ENCODE measurements at places on chromosomes 11 and 22.

GRCh38 chr22:45945621-45946106 lies 31.3 kb downstream of the WNT7B start:
- no peak for DNase-seq

GRCh38 chr11:47997063-47998053 lies 17.0 kb downstream of the PTPRJ start:
- no peak for DNase-seq

GRCh38 chr22:24305260-24305692 lies 34.6 kb downstream of the SPECC1L start:
- no peak for DNase-seq

GRCh38 chr11:57475191-57475590 lies 14.9 kb downstream of the RTN4RL2 start:
- no peak for DNase-seq

GRCh38 chr11:126127898-126128297 lies 65.2 kb upstream of the CDON start:
- DNase-seq: no peak

DNA sequence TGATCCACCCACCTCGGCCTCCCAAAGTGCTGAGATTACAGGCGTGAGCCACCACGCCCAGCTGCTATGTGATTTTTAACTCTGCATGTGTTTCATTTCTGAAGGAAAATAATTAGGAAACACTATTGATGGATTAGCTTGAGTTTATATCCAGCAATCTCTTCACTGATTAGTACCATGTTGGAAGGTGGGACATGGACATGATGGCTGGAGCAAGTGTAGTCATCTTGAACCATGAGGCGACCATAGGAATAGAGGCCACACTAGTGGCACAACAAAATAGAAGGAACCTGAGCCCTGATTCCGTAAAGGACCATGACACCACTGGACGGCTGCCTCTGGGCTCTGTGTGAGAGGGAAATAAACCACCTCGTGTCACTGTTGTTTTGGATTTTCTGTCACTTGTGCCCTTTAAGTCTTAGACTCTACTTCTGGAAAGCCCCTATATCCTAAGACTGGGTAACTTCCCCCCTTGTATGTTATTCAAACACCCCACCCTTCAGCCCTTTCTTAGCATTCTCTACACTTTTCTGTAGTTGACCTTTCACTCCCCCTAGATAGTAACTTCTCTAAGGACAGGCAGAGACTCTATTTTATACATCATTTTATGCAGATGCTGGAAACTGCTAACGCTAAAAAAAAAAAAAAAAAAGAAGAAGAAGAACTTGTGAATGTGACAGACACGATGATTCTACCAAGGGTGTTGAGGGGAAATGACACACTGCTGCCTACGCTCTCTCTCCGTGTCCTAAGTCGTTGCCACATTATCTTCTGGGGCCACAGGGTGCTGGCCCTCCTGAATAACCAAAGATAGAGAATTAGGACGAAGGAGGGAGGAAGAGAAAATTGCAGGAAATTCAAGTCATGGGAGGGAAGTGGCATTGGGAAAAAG lies 2.7 kb upstream of the VPS37C start:
- DNase-seq: no peak

- DNase-seq: peak; percentile 29
These were observed 14.9 kb upstream of the MS4A4A start for GRCh38 chr11:60265373-60266214.

DNA sequence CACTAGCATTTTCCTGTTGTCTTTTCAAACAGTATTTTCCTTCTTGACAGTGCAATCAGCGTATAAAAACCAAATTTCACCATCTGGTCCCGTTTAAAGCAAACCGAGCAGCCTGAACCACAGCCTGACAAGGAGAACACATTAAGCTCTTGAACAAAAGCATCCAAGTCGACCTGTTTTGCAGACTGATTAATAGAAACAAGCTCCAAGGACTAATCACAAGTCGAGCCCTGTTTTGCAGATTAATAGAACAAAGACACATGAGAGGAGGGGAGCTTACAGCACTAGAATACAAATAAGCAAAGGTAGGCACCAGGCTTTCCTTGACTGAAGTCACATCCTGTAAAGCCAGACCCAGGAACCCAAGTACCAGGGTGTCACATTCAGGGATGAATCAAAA lies 104.8 kb downstream of the MPPED2 start:
- DNase-seq: no peak

DNA sequence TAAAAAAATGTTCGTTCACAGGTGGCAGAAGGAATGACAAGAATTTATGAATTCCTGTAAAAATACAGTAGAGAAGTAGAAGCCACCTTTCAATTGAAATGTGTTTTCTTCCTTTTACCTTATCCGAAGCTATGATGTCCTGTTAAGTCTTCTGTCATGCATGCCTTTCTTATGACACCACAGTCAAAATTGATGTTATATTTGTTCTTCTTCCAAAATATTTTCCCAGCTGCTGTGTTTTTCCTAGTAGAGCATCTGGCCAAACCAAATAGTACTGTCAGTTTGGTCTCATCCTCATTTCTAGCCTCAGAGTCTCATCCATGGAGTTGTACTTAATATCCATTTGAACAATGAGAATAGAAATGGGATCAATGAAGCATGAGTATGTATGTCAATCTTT lies 206.1 kb downstream of the PGR start:
- no peak for DNase-seq

DNA sequence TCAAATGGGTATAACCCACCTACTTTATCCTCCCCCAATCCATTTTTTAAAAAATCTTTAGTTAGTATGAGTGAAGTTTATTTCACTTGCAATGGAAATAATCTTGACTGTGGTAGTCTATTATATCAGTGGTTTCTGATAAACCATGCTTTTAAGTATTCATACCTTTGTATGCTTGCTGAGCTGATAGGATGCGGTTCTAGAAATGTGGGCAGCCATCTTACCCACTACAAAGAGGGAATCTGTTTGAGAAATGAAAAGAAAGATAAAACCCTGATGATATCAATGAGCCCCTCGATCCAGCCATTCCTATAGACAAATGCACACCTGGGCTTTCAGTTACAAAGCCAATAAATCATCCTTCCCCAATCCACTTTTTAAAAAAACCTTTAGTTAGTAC lies 13.8 kb upstream of the PVALB start:
- no peak for DNase-seq

DNA sequence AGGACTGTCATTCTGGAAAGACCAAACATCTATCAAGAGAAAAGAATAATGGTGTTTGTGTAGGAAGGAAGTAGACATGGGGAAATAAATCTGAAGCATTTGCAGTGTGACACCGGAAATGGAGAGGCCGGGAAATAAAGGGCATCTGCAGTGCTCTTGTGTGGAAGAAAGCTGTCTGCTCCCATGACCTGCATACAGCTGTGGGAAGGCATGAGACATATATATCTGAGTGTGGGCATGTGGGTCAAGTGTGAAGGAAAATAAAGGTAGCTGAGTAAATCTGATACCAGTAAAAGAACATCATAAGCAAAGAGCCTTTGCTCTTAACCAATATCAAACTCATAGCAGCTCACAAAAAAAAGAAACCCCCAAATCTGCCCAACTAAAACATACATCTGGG lies 72.1 kb upstream of the OR5AK2 start:
- DNase-seq: no peak

- DNase-seq: peak; percentile 50
These were observed 251.9 kb downstream of the ST3GAL4 start for GRCh38 chr11:126607374-126607773.

DNA sequence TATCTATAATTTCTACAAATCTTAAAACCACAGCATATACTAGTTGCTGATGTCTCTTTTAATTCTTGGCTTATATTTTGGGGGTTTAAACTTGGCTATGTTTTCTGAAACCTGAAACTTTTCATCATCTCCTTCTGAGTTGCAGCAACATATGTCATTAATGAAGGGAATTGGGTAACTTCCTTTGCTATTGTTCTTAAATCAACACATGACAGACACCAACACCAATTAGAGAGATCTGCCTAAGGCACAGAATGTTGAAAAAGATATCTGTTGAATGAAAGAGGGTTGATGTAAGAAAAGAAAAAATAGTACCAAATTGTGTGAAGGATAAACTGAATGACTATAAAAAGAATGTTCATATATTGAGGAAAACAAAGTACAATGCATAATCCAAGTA lies 10.3 kb upstream of the GAS2 start:
- no peak for DNase-seq

GRCh38 chr11:111378861-111379601 lies at the start of gene POU2AF1:
Gene POU2AF1, minus strand, starts transcription at chr11:111379275. Its CDS starts 98 bp downstream, at chr11:111379177.
- DNase-seq: no peak

DNA sequence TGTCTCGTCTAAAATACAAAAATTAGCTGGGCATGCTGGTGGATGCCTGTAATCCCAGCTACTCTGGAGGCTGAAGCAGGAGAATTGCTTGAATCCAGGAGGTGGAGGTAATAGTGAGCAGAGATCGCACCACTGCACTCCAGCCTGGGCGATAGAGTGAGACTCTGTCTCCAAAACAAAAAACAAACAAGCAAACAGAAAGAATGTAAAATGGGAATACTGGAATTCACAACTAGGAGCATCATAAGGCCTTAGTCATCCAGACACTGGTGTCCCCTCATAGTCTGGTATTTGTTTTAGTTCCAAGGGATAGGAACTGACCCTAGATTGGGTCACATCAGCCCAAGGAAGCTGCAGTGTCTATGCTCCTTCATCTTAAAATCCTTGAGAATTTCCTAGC lies 520.8 kb downstream of the NELL1 start:
- no peak for DNase-seq

DNA sequence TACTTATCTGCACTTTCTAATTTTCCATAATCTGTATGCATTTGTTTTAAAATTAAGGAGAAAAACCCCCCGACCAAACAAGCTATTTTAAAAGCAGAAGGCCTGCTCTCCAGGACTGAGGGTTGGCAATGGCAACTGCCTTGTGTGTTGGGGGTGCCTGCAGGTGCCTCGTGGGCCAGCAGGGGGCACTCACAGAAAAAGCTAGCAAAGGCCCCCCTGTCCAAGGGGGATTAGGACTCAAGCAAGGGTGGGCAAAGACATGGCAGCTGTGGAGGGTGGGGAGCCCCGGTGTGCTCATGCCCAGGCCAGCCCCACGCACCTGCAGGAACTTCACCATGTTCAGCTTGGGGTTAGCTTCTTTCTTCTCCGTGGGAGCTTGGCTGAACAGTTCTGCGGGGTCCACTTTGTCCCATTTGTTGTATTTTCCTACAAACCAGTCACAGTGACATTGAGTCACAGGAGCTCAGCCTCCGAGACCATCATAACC lies 10.3 kb downstream of the TOP3B start:
- DNase-seq: peak; percentile 32

- peak; percentile 38 for DNase-seq
These were observed 11.7 kb downstream of the RASD2 start for GRCh38 chr22:35552196-35552842.

- DNase-seq: peak; percentile 61
These were observed 15.8 kb downstream of the CYB5R2 start for GRCh38 chr11:7657306-7658025.

- DNase-seq: no peak
These were observed 516 bp downstream of the NEU3 start for GRCh38 chr11:74989260-74989638.

GRCh38 chr11:71940561-71941219 lies 11.8 kb downstream of the RNF121 start:
- DNase-seq: no peak

GRCh38 chr11:70488171-70488703 lies 89.9 kb downstream of the CTTN start:
- no peak for DNase-seq

DNA sequence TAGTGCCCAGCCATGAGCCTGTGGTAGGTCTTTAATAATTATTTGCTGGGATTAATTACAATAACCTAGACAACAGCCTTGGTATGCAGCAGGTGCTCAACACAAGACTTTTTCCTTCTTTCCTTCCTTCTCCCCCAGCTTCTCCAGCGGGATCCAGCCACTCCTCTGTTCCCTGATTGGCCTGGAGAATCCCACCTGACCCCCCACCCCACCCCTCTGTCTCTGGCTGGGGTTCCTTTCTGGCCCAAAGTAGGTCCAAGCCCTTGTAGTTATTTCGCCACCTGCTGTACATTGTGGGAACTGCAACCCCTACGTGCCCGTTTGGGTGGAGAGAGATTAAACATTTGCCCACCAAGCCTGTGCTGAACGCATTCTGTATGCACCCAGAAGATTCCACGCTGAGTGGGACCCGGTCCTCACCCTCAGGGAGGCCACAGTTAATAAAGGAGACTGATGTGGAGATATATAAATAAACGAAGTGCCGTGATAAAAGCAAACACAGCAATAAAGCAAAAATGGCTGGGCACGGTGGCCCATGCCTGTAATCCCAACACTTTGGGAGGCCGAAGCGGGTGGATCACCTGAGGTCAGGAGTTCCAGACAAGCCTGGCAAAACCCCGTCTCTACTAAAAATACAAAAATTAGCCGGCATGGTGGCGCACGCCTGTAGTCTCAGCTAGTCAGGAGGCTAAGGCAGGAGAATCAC lies 32.1 kb upstream of the DGKZ start:
- DNase-seq: peak; percentile 89

DNA sequence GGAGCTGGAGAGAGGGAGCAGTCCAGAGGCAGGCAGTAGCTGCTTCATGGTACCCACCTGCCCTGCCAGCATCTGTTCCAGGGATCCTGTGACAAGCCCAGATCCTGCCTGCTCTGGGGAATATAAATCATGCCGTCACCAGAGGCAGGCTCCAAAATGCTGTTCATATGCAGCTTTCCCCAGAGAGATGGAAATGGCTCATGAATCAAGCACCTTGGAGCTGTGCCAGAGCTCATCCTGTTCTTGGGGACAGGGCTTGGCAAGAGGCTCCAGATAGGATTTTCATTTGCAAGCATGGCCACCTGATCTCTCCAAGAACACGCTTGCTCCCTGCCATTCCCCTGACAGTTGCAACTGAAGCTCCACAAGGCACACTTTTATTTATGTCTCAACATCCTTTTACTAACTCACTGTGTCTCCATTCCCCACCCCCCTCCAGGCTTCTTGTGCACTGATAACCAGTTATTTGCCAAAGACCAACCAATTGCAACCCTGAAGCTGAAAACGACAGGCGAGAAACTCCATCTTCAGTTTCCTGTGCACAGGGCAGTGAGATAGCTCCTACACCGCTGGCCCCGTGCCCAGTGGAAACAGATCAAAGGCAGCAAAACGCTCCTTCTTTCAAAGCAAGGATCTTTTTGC lies 115.8 kb upstream of the PITPNB start:
- DNase-seq: no peak

- no peak for DNase-seq
These were observed 4.9 kb downstream of the OVOL1 start for GRCh38 chr11:65791719-65792213.

DNA sequence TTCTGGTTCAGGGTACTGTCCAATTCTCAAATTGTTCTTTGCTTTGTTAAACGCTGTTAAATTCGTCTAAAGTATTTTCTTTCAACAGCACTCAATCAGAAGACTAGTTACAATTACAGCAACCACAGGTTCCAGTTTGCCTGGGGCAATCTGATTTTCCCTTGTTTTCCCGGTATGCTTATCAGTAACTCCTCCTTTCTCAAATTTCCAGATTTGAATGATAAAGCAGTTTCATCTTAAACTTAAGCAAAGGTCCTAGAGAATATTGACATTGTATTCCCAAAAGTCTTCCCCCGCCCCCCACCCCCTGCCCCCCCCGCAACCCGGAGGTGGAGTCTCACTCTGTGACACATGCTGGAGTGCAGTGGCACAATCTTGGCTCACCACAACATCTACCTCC lies 10.5 kb upstream of the USP28 start:
- no peak for DNase-seq

GRCh38 chr11:64851831-64852351 lies 7.4 kb upstream of the CDC42BPG start:
- no peak for DNase-seq
